Activated naive CD8-positive, alpha-beta T cell treated with anti-CD3 and anti-CD28 coated beads, Interleukin-2, amount 10 ng/mL, durations not matched to agents 7 days and 5 days (primary cell): ENCODE measurements at places on chromosomes 5 and 9.

- no peak for DNase-seq
Measured at GRCh38 chr9:86600291-86600690, 246.1 kb upstream of the TUT7 start.

GRCh38 chr5:386432-387341 is 56.3 kb upstream of the EXOC3 start:
- DNase-seq, result no peak

DNA sequence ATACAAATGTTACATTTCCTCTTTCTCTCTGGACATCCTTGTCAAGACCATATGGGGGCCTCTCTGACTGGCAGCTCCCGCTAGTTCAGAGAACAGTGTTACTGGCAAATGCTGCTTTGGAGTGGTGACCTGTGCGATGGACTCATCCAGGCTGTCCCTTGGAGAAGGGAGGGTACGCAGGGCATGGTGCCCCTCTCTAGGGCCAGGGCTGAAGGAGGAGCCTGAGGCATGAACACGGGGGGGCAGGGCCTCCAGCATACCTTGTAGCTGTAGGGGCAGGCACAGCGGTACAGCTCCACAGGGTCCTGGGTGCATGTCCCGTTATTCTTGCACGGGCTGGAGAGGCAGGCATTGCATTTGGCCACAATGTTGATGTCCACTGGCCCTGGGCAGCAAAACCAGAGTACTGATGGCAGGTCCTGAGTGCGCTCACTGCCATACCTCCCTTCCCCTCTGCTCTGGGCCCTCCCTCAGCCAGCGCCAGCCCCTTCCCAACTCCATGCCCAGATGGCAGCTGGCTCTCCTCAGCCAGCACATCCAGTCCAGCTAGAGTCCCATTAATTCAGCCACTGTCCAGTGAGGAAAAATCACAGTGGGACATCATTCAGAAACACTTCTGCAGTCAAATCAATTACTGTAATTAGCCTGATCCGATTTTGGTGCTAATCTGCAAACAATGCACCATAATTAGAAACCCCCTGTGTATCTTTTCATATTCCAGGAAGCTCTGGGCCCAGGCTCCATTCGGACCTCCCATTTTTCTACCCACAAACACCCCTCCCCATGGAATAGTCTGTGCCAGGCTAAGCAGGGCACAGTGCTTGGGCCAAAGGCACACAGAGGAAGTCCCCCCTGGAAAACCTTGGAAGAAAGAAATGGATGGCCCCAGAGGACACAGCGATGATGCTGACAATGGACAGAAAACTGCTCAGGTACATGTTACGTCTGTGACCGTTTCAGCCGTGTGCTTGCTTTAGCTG is 128.8 kb upstream of the PANK3 start:
- no peak for DNase-seq

- no peak for DNase-seq
Measured at GRCh38 chr9:134678666-134679443, 37.3 kb downstream of the COL5A1 start.

GRCh38 chr9:87213948-87214347 is 266.6 kb upstream of the GAS1 start:
- DNase-seq, result no peak

DNA sequence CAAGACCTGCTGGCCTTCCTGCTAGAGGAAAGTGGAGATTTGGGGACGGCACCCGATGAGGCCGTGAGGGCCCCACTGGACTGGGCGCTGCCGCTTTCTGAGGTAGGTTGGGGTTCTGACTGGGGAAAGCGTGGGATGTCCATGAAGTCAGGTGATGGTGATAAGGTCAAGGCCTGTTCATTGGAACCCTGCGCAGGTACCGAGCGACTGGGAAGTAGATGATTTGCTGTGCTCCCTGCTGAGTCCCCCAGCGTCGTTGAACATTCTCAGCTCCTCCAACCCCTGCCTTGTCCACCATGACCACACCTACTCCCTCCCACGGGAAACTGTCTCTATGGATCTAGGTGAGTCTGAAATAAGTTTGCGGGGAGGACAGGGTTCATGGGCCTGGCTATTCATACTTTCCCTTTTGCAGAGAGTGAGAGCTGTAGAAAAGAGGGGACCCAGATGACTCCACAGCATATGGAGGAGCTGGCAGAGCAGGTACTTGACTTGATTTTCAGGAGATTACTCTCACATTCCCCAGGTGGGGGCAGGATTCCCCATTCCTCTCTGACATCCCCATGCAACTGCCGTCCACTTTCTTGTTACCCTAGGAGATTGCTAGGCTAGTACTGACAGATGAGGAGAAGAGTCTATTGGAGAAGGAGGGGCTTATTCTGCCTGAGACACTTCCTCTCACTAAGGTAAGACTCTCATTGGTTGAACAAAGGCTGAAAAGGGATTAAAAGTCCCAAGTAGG is 505 bp downstream of the CREB3 start:
- DNase-seq, result no peak

DNA sequence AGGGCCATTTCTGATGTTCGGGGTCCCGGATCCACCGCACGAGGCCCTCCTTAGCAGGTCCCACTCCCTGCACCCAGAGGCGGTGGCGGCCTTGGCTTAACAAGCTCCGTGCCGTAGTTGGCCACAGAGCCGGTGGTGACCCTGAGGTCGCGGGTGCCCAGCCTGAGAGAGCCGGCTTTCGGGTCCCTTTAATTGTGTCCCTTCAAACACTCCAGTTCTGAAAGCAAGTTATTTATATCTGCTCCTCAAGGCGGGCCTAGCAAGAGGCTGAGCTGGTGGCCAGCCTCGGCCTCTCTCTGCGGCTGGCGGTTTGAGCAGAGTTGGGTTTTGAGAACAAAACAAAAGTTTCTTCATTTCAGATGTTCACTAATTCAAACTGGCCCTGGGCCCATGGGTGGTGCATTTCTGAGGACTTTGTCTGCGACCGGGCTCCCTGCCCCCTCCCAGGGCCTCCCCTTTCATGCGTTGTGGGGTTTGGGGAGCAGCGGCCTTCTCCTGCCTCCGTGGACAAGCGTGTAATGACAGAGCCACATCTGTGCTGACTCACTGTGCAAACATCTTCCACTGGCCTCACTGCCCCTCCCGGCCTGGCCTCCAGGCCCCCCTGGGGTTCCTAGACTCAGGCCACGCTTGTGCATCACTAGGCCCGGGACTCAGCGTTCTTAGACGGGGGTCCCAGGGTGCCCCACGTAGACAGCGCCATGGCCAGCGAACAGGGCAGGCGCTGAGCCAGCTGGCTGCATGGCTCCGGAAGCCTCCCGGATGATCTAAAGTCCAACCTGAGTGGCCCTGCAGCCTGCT is 49.4 kb upstream of the COL5A1 start:
- no peak for DNase-seq

- no peak for DNase-seq
Measured at GRCh38 chr9:33731625-33732024, 63.7 kb upstream of the PRSS3 start.

GRCh38 chr9:79776581-79776980 is 204.8 kb downstream of the TLE4 start:
- no peak for DNase-seq

DNA sequence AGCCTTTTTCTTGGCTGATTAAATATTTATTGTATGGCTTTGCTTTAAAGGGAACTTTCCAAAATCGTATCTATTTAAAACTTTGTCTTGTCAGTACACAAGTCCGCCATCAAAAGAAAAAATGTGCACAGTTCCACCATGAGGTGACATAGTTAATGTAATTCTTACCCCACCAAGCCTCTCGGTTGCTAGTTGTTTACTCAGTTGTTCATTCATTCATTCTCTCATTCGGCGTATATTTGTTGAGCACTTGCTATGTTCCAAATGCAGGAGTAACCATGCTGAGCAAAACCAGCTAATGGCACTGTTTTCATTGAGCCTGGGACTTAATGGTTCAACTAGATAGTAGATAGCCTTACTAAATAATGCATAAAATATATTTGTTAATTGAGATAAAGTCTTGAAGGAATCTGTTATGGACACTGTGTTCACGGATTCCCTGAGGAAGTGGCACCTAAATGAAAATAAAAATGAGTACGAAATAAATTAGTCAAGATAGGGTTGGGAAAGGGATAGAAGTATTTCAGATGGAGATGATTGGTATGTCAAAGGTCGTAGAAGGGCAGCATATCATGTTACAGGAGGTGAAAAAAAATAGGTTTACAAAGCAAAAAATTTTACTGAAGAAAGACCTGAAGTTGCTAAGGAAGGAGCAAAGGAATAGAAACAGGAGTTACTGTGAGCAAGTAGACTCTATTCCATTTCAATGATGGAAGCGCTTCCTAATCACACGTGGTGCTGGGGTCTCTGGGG is 1.5 kb downstream of the DCAF10 start:
- no peak for DNase-seq

DNA sequence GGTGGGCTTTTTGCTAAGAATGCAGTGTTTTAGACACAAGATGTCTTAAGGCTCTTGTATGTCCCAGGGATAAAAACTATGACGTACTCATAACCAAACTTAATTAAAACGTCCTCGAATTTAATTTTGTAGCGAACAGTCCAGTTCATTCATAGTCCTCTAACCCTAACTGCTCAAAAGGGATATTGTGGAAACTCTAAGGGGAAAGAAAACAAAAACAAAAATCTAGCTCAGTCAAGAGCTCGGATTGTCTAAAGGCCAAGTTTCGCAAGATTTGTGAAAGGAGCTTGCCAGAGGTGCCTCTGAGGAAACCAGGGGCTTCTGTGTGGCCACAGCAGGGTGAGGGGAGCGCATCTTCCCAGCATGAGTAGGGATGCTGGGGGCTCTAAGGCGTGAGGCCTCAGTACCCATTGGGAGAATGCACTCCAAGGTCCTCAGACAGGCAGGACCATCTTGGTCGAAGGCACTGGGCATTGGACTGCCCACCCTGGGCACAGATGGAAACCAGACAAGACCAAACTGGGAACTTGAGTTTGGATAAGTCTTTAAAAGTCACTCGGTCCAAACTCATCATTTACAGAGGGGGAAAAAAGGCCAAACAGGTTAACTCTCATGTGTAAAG is 71.8 kb downstream of the PRRT1B start:
- no peak for DNase-seq

GRCh38 chr9:133502112-133502511 is 22.6 kb downstream of the MYMK start:
- no peak for DNase-seq

DNA sequence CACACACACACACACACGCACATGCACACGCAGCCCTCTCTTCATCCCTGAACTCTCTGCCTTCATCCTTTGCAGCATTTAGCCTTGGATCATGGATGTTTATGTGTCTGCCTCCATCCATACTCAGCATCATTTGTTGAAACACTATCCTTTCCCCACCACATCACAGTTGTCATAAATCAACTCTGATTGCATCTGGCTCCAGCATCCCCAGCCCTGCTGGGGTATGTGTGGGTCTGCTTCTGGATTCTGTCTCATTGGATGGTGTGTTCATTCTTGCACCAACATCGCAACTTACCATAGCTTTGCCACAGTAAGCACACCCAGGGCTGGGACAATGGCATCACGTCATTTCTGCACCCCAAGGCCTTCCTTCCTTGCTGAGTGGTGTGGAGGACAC is 175.4 kb downstream of the RGS3 start:
- DNase-seq, result no peak

DNA sequence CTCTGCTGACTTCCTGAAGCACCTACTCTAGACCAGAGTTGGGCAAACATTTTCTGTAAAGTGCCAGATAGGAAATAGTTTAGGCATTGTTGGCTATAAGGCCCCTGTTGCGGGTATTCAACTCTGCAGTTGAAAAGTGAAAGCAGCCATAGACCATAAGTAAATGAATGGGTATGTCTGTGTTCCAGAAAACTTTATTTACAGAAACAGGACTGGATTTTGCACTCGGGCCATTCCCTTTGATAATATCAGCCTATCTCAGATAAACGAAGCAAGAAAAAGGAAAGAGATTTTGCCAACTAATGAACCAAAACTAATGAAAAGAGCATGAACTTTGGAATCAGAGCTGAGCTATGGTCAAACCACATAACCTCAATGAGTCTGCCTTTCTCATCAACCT is 184.4 kb downstream of the SAXO1 start:
- no peak for DNase-seq

DNA sequence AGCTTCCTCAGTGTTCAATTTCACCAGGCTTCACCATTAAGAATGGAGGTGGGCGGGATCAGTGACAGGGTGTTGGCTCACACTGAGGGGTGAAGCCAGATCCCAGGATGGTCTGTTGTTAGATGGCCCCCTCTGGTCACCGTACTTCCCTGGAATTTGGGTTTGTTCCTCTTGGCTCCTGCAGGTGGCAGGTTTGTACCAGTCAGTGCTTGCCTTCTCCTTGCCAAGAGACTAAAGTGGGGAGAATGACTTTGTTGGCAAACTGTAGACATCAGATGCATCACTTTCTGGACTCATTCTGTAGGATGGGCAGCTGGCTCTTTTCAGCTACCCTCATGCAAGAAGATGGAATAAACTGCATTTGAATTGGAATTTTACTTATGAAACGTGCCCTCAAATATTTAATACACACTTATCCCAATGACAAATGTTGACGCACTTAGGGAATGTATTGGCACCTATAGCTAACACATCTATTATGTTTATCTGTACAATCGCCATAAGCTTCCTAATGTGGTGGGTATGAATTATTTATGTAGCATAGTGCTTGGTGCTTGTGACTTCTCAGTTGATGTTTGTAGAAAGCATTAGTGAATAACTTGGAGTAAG is 31.4 kb upstream of the ANKRD55 start:
- DNase-seq, result no peak

GRCh38 chr5:61767231-61768080 is 435.4 kb downstream of the ZSWIM6 start:
- no peak for DNase-seq

DNA sequence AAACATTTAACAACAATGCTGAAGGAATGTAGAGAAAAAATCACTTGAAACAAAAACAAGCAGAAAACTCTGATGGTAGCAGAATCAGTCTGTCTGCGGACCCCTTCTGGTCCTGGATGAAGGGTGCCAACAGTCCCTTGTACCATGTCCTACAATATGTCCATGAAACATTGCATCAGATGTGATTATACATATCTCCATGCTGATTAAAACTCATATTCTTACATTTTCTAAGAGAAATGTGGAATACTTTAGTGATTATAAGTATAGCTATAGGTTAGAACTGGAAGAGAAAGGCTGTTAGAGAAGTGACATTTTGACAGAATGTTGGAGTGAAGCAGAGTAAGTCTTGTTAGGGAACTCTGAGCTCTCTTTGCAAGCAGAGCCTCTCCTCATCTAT is 286.1 kb downstream of the SH3GL2 start:
- no peak for DNase-seq
